ENCODE measurements at places on chromosomes 11 and 22.
A peak's percentile ranks its signal among the peaks of the same experiment; 100 is the strongest.

- DNase-seq: no peak
Measured at GRCh38 chr22:24144056-24144777, 37.1 kb upstream of the SUSD2 start.

- DNase-seq: no peak
Measured at GRCh38 chr11:103700622-103701021, 335.8 kb upstream of the DDI1 start.

DNA sequence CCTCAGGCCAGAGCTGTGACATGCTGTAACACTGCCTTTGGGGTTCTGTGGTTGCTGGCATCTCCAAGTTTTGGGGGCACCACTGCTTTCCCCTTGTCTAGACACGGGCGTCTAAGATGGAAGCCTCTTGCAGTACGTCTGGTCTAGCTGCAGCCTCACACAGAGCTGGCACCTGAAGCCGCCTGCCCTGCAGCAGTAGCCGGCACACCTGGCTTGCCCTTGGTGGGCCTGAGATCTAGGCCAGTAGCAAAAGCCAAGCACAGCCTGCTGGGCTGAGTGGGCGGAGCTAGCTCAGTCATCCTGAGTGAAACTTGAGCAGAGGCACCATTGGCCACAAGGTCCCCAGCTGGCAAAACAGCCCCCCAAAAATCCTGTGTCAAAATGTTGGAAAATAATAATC, 154.2 kb downstream of the DLG2 start:
- DNase-seq: no peak

DNA sequence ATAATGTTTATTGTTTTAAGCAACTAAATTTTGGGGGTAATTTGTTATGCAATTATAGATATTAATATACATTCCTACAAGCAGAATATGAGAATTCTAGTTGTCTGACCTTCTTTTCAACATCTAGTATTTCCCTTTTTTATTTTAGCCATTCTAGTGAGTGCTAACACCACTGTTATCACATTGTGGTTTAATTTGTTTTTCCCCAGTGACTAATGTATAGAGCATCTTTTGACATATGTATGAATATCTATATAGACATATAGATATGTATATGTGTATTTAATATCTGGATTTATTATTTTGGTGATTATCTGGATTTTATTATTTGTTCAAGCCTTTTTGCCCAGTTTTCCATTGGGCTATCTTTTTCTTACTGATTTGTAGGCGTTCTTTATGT, 66.6 kb downstream of the STIM1 start:
- DNase-seq: no peak

DNA sequence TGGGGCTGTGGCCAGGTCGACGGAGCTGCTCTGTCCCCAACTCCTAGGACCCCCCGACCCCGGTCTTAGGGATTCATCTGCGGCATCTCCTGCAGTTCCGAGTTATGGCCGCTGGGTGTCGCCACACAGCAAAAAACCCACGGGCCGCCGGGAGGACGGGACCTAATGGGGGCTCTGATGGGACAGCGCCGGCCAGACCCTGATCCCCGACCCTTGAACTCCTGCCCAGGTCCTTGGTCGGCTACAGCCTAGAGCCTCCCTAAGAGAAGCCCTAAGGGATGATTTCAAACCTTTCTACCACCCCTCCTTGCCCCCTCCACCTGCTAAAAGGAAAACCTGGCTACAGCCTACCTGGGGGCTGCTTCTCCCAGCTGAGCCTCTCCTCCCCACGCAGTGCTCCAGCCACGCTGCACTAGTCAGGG, 30.8 kb upstream of the LRRC10B start:
- DNase-seq: peak; percentile 22

DNA sequence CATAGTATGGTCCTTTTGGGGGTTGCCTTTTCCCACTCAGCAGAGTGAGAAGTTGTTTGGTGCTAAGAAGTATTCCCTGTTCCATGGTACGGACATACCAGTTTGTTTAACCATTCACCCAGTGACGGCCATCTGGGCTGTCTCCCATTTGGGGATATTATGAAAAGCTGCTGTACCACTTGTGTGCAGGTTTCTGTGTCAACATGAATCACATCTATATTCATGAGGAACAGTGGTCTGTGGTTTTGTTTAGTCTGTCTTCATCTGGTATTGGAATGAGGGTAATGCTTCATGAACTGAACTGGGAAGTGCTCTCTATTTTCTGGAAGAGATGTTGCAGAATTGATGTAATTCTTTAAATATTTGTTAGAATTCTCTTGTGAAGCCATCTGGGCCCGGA, 89.5 kb downstream of the TRMU start:
- DNase-seq: no peak

DNA sequence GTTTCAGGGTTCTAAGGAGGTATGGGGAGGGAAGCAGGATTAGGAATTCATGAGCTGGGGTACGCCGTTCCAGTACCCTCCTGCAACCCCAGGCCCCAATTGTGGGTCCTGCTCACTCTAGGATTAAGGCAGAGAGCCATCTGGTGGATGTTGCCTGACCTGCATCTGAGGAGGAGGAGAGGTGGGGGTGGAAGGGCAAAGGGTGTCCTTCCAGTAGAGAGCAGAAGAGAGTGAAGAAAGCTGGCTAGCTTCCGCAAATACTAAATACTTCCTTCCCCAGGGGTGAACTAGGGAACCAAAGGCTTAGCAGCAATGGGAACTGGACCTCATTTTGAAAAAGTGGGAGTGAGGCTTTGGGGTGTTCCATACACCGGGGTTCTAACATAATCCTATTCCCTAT, 10.6 kb downstream of the LRRC51 start:
- peak; percentile 56 for DNase-seq

All from stimulated activated CD4-positive, alpha-beta T cell treated with anti-CD3 and anti-CD28 coated beads, Interleukin-2, amount 100 ng/mL, for 4 hours (primary cell).